ENCODE measurements at places on chromosomes 12 and 14.
A peak's percentile ranks its signal among the peaks of the same experiment; 100 is the strongest.

- DNase-seq = no peak
These were observed 12.6 kb downstream of the GPRC5A start for GRCh38 chr12:12903642-12904609.

DNA sequence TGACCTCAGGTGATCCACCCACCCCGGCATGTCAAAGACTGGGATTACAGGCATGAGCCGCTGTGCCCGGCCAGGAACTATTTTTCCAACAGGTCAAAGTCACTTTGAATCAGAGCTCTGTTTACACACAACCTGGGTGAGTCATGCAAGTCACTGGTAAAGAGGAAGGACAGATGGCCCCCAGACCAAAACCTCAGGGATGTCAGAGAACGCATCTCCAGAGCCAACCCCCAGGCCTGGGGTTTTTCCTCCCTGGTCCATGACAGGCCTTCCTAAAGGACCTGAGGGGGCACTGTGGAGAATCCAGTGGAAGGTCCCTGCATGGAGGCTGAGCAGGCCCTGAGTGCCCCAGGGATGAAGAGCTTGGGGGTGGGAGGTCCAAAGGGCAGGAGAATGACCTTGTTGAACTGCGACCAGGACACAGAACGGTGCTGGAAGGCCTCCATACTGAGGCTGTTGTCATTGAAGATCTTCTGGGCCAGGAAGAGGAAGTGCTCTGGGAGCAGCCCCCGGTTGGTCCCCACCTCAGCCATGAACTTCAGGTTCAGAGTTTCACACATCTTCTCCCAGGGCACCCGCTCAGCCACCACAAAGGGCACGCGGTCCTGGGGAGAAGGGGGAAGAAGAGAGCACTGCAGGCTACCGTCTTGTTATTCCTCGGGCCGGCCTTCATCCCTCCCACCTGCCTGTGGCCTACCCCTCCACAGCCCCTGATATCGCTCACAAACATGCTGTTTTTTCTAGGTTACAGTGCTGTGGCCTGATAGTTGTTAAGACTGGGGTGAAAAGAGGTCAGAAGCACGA is 9.1 kb downstream of the STAT6 start:
- DNase-seq = no peak

DNA sequence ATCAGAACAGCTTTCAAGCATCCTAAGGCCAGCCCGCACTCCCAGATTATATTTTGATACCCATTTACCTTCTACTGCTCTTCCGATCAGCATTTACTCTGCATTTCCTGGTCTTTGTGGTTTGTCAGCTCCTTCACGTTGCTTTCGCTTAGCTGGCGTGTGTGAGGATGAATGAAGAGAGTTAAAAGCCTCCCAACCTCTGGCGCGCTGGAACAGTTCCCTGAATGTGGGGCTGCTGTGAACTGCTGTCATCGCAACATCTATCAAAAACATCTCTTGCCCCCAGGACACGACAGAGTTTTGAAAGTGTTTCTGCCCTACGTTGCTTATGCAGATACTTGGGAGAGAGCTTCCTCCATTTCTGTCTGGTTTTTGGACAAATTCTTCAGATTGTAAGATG is 129.2 kb downstream of the KCNA5 start:
- no peak for DNase-seq

DNA sequence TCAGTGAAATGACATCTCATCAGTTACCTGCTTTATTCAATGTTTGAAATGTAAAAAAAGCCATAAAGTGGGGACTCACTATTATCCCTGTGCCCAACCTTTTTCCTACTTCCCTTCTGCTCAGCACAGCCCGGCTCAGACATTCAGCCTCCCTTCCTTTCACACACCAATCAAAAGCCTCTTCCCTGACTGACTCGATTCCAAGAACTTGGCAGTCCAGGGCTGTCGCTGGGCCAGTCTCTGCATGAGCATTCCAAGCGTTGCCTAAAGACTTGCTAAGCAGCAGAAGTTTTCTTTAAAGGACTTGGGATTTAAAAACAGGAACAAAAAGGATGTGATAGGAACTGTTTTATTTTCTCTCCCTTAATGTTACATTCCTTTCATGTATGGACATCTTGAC is 22.7 kb downstream of the ITPR2 start:
- peak; percentile 17 for DNase-seq

DNA sequence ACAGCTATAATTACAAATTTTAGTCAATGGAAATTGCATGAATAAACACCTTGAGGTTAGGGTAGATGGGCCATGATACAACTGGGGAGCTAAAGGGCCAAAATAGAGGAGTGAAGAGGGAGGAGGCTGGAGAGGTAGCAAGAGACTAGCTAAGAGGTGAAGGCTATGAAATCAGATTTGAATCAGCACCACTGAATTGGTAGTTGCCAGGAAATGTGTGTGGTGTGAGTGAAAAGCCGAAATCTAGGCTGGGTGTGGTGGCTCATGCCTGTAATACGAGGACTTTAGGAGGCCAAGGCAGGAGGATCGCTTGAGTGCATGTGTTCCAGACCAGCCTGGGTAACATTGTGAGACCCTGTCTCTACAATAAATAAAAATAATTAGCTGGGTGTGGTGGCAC is 22.7 kb downstream of the YY1 start:
- DNase-seq = no peak

DNA sequence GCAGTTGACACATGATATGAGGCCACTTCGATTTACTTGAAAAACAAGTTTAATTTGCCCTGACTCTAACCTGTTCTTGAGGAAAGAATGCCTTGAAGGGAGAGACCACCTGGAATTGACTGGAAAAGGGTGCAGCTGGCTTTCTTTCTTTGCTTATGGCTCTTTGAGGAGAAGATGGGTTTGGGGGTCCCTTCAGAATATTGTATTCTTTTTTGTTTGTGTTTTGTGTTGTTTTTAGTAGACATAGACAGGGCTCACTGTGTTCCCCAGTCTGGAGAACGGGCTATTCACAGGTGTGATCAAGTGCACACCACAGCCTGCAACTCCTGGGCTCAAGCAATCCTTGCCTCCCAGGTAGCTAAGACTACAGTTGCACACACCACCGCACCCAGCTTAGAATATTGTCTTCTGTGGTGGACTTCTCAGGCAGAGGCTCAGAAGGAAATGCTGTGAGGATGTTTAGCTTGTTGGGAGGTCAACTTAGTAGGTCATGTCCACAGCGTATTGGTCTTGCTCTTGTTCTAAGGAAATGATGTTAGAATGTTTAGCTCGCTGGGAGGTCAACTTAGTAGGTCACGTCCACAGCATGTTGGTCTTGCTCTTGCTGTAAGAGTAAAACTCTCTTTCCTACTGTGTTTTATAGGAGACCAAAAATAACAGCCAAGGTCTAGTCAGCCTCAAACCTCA is 1.5 kb upstream of the NRL start:
- no peak for DNase-seq

DNA sequence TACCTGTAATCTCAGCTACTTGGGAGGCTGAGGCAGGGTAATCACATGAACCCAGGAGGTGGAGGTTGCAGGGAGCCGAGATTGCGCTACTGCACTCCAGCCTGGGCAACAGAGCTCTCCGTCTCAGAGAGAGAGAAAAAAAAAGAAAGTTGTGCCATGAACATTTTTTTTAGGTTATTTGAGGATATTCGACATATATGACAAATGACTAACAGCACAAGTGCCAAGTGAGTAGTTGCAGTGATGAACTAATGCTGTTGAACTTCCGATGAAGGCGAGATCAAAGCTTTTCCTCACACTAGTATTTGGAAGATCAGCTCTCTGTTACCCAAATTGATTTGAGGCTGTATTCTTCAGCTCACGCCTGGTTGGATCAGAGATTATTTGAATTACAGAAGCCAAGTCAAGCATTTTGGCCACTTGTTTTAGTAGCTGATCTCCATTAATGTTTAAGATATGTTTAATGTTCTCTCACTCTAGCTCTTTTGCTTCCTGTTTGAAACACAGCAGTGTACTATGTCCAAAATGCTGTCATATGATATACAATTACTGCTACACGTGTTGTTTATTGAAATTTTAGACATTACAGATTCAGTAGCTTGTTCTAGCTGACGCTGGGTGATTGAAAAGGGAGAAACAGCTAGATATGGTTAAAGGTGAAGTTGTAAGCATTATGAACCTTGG is 43.4 kb downstream of the WDR20 start:
- DNase-seq = no peak
